ENCODE measurements at places on chromosomes 2 and 18.

DNA sequence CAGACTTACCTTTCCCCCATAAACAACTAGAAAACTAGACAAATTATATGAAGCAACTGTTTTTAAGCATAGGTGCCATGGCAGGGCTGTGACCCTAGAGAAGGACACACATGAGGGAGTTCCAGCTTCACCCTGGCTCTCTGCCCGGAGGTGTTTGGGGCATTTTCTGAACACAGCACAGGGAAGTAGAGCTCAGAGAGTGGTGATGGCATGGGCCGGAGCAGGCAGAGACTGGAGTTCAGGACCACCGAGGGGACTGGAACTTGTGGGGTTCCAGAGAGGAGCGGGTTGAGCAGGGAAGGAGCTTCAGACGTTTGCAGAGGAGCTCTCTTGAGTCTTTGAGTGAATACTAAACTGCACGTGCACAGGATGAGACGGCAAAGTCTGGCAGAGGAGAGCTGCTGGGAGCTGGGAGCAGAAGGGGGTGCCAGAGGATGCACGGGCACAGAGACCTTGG, 26.5 kb upstream of the KLF11 start:
- no peak for DNase-seq

DNA sequence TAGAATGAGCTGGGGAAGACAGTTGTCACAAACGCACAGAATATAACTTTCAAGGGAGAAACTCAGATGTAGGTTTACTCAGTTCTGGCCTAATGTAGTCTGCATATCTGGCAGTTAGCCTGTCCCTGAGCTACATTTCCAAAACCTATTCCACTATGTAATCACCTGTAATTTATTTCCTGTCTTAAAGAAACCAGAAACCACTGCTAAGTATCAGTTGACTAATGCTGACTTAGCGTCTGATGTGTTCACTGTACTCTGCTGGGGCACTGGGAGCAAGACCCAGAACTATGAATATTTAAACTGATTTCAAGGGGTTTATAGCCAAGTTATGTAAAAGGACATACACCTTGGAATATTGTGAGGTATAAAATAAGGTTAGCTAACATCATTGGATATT, 1995.2 kb upstream of the PIK3C3 start:
- no peak for DNase-seq

- no peak for DNase-seq
Observed at GRCh38 chr2:235468978-235469655, 24.7 kb upstream of the AGAP1 start.

- DNase-seq: no peak
Observed at GRCh38 chr2:88540346-88540745, 86.9 kb downstream of the EIF2AK3 start.

GRCh38 chr2:236743039-236743920, 173.7 kb downstream of the ACKR3 start:
- DNase-seq: no peak

DNA sequence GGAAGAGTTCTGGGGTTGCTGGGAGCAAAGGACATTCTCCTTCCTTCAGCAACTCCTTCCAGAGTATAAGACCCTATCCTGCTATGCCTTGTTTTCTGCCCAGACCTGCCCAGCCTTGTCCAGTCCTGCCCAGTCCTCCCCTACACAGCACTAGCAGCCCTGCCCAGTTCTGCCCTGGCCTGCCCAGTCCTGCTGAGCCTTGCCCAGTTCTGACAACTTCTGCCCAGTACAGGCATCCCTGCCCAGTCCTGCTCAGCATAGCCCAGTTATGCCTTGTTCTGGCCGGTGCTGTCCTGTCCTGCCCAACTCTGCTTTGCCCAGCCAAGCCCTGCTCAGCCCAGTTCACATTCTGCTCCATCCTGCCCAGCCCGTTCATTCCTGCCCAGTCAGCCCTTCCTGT, 44.9 kb upstream of the ALK start:
- no peak for DNase-seq

- DNase-seq: no peak
Observed at GRCh38 chr2:211157211-211157610, 600.8 kb downstream of the CPS1 start.

- no peak for DNase-seq
Observed at GRCh38 chr18:45702708-45703265, 21.2 kb upstream of the SLC14A1 start.

- no peak for DNase-seq
Observed at GRCh38 chr2:76446872-76447271, 736.2 kb upstream of the GCFC2 start.

DNA sequence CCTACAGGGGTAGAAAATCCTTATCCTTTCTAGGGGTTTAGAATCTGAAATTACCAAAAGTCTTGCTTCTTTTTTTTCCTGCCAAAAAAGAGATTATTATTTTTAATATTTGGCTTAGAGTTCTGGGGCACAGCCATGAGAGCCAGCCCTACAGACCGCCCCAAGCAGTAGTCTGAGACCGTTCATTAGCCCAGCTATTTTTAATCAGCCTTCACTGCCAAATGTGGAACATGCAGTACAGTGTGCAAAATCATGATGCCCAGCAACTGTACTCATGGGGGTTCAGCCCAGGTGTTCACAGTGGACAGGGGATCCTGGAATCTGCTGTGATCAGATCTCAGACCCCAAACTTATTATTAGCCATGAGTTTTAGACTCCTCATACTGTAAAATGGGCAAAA, 60.4 kb downstream of the GRB14 start:
- DNase-seq: no peak

DNA sequence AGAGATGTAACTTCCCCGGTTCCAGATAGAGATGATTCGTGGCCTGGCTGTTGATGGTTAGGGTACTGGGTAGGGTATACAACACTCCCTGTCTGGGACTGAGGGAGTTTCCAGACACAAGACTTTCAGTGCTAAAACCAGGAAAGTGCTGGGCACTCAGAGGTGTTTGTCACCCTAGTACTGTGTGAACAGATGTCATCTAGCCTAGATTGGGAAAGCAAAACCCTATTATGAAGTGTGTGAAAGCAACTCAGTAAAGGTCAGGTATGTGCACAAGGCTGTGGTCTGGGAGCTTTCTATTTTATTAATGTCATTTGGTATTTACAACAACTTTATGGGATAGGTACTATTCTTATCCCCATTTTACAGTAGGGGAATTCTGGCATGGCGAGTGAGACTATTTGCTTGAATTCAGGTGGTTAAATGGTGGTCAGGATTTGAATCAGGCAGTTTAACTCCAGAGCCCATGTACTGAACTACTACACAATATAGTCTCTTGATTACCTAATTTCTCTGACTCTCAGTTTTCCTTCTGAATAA, 2.6 kb downstream of the BZW1 start:
- DNase-seq: no peak

DNA sequence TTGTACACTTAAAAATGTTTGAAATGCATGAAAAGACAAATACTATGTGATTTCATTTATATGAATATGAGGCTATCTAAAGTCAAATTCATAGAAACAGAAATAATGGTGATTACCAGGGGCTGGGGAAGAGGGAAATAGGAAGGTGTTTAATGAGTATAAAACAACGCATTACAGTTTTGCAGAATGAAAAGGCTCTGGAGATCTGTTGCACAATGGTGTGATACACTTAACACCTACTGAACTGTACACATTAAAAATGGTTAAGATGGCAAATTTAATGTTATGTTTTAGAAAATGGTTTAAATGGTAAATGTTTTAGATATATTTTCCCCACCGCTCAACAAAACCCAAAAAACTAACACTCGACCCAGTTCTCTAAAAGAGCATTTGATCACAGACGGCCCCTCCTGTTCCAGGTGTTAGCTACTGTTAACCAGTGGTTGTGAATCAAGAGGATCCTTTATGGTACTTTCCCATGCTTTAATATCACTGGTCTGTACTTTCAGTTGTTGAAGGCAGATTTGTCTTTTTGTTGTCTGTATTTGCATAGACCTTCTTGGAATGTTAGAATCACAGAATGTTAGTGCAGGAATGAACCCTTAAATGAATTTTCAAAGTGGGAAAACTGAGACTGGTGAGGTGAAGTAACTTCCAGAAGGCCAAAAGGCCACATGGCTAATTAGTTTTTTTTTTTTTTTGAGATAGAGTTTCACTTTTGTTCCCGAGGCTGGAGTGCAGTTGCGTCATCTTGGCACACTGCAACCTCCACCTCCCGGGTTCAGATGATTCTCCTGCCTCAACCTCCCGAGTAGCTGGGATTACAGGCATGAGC, 10.2 kb downstream of the RAB10 start:
- DNase-seq: no peak

- no peak for DNase-seq
Observed at GRCh38 chr2:97713296-97714083, at the start of gene ZAP70. ZAP70 (plus strand) TSS chr2:97713576; CDS start chr2:97724037, 10,461 bp downstream.

DNA sequence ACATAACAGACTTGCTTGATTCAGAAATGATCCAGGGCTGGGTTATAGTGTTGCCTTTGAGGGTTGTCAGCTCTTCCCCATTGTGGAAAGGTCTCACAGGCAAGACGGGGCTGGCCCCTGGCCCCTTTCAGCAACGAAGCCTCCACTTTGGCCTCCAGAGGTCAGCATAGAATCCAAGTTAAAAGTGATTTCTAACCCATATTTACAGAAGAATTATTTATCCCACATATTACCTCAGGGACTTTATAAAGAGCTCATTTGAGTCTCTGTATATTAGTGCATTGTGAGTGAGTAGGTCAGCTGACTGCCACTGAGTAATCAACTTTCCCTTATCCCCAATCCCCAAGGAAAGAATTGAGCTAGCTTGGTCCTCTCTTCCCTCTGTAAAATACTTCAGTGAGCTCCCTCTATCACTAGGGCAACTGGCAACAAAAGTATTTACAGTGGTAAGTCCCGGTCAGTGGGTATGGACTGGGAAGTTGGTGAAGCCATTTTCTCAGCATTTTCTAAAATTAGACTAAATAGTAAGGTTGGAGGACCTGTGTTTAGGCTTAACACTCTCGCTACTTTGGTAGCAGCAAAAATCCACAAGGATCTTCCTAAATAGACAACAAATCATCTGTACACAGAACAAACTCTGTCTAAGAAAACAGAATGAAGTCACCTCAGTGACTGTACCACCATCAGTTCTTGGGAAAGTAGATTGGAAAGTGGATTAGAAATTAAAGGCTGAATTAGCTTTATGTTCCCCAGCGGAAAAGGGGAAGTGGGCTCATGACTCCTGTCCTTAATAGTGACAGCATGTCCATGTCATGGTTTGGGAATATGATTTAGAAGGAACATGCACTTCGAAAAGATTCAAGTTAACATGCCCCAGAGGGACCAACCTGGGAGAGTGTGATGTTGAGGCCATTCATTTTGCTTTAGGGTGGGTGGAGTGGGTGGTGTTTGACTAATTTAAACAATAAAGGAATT, 171.0 kb upstream of the SIX3 start:
- DNase-seq: no peak

- no peak for DNase-seq
Observed at GRCh38 chr18:51226068-51226467, 28.6 kb upstream of the MEX3C start.

DNA sequence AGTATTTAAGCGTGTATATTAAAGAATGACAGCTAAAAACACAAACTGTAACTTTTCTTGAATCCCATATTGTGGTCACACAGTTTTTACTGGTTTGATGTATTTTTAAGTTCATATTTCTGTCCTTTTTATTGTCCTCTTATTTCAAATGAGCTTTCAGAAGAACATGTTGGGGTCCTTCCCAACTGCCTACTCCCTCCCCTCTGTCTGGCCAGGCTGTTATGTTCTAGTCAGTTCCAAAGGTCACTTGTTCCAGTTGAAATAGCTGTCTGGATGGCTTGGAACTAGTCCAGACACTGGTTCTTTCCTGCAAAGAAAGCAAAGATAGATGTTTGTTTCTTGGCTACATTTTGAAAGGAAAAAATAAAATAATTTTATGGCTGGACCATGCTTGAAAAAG, 306.9 kb downstream of the GULP1 start:
- DNase-seq: no peak

GRCh38 chr2:105959357-105959756, 214.6 kb downstream of the NCK2 start:
- no peak for DNase-seq

DNA sequence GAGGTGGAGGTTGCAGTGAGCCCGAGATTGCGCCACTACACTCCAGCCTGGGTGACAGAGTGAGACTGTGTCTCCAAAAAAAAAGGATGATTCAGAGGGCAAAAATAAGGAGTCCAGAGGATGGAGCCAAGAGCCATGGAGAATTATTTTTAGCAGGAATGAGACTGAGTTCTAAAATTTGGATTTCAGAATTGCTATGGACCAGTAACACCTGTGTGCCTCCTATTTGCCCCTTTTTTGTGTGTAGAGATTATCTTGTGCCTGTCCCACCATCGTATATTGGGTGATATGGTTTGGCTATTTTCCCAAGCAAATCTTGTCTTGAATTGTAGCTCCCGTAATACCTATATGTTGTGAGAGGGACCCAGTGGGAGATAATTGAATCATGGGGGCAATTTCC, 16.4 kb upstream of the RGPD8 start:
- DNase-seq: no peak

DNA sequence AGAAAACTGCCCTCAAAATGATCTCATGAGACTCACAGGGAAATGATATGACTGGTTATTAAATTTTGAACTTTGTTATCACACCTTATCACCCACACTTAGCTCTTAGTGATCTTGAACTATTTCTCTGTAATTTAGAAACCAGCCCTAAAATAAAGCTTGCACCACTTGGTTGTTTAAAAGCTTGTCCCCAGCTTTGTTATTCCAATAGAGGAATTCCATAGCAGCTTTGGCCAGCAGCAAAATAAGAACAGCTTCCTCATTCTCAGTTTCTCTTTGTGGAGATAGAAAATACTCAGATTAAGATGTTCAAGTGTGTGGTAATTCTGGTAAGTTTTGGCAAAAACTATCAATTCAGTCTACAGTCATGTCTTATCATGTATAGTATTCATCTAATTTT, 54.4 kb upstream of the CCDC68 start:
- DNase-seq: no peak

GRCh38 chr2:54906716-54907115, 143.5 kb downstream of the RTN4 start:
- DNase-seq: no peak

DNA sequence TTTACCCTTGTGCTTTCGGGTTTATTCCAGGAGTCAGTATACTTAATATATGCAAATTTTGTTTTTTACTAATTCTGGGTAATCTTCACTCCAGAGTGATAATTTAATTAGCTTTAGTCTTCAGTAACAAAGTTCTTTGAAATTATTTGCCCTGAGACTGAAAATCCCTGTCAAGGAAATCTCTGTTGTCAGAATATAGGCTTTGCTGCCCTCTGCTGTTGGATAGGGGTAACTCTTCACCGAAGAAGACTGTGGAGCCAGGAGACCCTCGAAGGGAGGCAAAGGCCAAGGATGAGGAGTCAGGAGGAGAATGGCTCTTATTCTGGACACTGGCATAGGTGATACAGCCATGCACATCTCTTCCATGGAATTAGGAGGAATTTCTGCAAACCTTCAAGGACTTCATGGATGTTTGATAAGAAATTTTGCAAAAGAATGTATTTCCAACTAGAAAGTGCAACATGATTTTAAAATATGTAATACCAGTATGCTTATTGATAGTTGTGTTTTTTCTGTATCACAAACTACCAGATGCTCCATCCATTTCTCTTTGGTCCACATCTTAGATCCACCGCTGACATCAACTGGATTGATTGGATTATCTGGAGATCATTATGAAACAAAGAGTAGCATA, 182.3 kb downstream of the RDH14 start:
- no peak for DNase-seq
